ENCODE measurements at places on chromosomes 5 and 9.

DNA sequence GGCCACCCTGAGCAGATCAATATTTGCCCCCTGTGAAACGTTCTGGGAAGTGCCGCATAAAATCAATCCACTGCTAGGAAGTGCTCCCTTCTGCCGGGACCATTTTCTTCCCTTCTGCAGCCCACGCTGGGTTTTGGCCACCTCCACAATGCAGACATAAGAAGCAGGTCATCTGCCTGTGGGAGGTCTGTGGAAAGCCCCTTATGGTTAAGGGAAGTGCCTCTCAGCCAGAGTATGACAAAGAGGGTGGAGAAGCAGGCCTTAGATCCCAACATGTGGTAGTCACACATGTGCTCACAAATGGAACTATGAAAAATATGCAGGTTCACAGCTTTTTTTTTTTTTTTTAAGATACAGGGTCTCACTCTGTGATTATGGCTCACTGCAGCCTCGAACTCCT, 82.8 kb downstream of the SLC1A3 start:
- no peak for DNase-seq

DNA sequence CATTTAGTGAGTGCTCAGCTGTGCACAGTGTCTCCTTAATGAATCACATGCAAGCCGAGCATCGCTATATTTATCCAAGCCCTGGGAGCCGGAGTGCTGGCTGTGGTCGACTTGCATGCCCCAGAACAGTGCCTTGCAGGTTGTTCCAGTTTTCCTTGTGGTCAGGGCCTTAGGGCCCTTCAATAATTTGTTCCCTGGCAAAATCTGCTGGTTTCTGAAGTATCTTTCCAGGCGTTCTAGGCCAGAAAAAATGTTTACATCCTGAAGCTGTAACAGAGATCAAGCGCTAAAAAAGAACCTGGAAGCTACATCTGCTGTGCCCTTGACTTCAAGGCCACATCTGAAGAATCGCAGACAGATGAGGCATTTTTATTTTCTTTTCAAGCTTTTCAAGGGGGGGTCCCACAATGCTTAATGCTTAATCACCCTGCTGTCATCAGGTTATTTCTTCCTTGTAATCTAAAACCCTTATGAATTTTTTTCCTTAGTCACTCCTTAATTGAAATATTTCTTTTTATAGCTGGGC, 105.8 kb downstream of the DOCK2 start:
- DNase-seq: no peak

GRCh38 chr5:80219391-80219790, 36.5 kb downstream of the SERINC5 start:
- no peak for DNase-seq

GRCh38 chr5:13821366-13821765, 123.1 kb downstream of the DNAH5 start:
- no peak for DNase-seq

- no peak for DNase-seq
These were observed 64.3 kb downstream of the CDH18 start for GRCh38 chr5:19923742-19924141.

GRCh38 chr5:11564706-11565105, 339.5 kb downstream of the CTNND2 start:
- DNase-seq: no peak

GRCh38 chr9:135221576-135221950, 134.1 kb downstream of the OLFM1 start:
- DNase-seq: no peak

- DNase-seq: no peak
These were observed 41.2 kb downstream of the THBS4 start for GRCh38 chr5:80076131-80077050.

- no peak for DNase-seq
These were observed 286.8 kb downstream of the NR2F1-AS1 start for GRCh38 chr5:93294199-93294598.

- DNase-seq: no peak
These were observed 71.3 kb downstream of the ABHD17B start for GRCh38 chr9:71839668-71840067.

- no peak for DNase-seq
These were observed 24.0 kb upstream of the KLF4 start for GRCh38 chr9:107513464-107514100.

GRCh38 chr5:1343931-1344901, 683 bp downstream of the CLPTM1L start:
- peak; percentile 41 for DNase-seq

GRCh38 chr9:92941861-92942260, 5.5 kb upstream of the FGD3 start:
- DNase-seq: no peak

- no peak for DNase-seq
These were observed 2.2 kb downstream of the ZCCHC9 start for GRCh38 chr5:81303563-81303962.

DNA sequence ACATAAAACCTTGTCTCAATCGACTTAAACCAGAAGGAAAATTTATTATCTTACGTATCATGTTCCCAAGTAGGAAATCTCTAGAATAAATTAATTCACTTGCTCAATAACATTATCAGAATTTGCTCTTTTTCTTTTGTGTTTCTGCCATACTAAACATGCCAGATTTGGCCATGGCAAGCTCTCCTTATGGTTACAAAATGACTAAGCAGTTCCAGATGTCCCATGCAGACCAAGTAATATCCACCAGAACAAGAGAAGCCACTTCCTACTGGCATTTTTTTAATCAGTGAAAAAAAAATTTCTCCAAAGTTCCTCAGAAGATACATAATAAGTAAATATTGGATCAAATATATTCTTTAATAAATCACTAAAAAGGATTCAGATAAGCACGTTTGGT, 25.2 kb upstream of the ADAMTS6 start:
- DNase-seq: no peak

DNA sequence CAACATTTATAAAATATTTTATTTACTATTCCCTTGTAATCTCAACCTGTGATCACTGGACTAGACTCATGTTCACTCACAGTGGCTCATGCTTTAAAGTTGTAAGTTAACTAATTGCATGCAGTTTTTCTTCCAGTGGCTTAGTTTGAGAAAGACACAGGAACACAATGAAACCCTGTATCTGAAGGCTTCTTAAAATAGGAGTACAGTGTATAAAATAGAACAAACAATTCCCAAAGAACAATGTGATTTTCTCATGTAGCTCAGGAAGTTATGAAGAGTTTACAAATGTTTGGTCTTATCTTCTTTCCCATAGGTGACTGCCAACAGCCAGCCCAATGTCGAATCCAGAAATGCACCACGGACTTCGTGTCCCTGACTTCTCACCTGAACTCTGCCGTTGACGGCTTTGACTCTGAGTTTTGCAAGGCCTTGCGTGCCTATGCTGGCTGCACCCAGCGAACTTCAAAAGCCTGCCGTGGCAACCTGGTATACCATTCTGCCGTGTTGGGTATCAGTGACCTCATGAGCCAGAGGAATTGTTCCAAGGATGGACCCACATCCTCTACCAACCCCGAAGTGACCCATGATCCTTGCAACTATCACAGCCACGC, 5.9 kb downstream of the RGMB start:
- no peak for DNase-seq

GRCh38 chr5:43646992-43647391, 44.0 kb downstream of the NNT start:
- DNase-seq: no peak

DNA sequence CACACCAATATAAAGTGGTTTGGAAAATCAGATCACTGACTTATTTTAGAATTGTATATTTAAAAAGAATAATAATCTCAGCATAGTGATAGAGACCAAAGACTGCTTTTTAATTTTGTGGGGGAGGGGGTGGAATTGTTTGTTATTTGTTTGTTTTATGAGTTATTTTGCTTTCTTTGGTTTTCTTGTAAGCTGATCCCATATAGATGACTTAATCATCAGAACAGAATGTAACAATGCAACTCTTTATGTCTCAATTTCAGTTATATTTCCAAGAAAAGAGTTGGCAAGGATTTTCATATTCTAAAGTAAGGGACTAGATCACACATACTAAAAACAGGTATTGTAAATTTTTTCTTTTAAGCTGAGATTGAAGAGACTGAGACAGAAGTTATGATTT, 984.9 kb downstream of the TLE4 start:
- no peak for DNase-seq

- no peak for DNase-seq
These were observed 13.4 kb downstream of the GRXCR2 start for GRCh38 chr5:145859453-145859852.

DNA sequence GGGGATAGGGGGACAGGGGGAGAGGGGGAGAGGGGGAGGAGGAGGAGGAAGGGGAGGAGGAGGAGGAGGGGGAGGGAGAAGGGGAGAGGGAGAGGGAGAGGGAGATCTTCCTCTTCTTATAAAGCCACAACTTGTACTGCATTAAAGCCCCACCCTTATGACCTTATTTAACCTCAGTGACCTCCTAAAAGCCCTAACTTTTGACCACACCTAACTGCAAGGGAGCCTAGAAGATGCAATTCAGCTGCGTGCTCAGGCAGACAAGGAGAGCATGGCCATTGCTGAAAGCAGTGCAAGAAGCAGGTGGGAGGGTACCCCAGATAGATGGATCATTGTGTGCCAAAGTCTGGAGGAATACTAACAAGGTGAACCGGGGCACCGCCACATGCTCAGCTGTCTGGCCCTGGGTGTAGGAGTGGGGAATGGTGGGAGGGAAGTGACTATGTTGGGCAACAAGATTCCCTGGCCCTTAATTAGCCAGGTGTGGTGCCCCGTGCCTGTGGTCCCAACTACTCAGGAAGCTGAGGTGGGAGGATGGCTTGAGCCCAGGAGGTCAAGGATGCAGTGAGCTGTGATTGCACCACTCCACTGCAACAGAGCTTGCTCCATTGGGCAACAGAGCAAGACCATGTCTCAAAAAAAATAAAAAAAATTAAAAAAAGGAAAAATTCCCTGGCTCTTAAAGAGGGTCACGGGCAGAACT, 125.4 kb upstream of the BOD1 start:
- DNase-seq: no peak

DNA sequence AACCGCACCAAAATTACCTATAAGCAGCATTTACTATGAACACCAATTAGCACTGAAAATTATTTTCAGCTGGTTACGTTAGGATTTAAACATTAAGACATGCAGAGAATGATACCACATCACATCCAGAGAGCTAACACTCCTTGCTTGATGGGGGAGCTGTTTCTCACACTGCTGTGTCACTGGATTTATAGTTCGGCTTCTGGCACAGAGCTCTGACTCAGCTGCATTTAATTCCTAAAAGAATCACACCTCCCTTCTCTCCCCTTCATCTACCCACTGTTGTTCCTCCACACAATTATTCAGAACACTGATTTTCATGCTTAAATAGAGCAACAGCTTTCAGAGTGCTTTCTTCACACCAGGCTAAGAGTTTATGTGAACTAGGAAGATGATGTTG, 82.6 kb upstream of the SV2C start:
- no peak for DNase-seq

GRCh38 chr5:141714542-141715310, 32.7 kb upstream of the ARAP3 start:
- no peak for DNase-seq

DNA sequence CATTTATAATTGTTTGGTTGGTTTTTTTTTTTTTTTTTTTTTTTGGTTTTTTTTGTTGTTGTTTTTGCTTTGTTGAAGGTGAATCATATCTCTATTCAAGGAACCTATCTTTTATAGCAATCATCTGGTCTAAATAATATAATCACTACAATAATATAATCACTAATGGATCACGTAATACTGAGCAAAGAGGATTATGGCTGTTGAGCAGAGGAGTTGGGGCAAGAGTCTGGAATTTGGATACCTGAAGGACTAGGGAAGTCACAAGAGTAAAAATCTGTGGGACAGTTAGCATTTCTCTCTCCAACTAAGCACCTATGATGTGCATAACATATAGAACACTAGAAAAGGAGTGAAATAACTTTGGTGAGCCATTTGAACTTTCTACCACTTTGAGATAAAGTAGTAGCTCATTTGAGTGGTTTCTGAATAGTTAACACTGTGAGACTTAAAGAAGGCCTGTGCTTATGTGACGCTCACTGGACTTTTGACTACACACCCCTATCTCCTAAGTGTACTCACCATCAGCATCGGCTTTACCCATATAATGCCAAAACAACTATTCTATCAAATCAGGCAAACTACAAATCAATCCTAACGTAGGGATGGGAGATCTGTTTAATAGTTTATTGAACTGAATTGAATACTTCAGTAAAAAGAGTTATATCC, 564.9 kb upstream of the TUSC1 start:
- DNase-seq: no peak

DNA sequence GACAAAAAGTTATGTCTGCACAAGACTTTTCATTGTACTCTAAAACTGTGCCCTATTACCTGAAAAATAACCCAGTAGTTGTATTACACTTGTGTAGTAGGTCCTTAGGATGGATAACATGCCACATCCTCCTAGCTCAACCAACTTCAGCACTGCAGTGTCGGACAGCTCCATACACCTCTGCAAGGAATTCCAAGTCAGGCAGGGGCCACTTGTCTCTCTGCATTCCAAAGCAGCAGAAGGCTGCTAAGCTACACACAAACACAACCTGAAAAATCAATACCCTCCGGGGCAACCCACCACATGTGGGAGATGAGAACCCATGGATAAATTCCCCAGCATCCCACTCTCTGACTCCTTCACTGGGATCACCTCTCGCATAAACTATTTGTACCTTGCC, 50.2 kb downstream of the MED10 start:
- peak; percentile 48 for DNase-seq

DNA sequence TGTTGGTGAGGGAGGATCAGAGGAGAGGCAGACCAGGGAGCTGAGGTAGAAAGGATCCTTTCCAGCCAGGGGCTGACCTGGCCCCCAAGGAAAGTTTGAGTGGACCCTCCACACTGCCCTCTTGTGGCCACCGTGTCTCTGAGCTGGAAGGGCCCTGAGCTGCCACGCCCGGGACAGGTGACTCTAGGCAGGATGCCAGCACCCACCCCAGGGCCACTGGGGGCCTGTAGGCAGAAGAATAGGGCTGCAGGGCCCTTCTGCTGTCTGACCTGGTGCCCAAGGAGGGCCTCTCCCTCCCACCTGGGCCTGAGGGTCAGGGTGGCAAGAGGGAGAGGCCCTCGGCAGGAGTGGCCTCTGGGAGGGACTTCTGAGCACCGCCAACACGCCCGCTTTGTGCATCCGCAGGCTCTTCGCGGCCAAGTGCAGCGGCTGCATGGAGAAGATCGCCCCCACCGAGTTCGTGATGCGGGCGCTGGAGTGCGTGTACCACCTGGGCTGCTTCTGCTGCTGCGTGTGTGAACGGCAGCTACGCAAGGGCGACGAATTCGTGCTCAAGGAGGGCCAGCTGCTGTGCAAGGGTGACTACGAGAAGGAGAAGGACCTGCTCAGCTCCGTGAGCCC, 76.8 kb downstream of the LMX1B start:
- DNase-seq: peak; percentile 79

- peak; percentile 33 for DNase-seq
These were observed 1.8 kb downstream of the AQP3 start for GRCh38 chr9:33445389-33446239.

DNA sequence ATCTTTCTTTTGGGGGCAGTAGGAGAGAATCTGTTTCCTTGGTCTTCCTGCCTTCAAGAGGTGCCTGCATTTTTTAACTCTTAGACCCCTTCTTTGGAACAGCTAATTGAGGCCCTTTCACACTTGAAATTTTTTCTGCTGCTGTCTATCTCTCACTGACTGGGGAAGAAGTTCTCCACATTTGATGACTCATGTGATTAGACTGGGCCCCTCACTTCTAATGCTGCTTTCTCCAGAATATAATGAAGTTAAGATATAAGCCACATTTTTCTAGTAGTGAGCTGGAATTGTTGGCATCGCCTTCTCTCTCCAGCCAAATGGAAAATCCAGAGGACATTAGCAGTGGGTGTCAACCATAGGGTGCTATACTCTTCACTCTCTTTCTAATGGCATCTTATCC, 12.4 kb downstream of the ZNF474 start:
- DNase-seq: no peak

GRCh38 chr5:76082772-76083554, at the start of gene SV2C:
Gene SV2C (plus strand): TSS chr5:76083383. CDS start chr5:76131751, 48,368 bp downstream.
- peak; percentile 74 for DNase-seq

- no peak for DNase-seq
These were observed 48.8 kb upstream of the COL5A1 start for GRCh38 chr9:134592819-134593200.

Measured in activated CD4-positive, alpha-beta T cell treated with anti-CD3 and anti-CD28 coated beads for 36 hours (primary cell).